ENCODE measurements at places on chromosomes 16 and 17.

GRCh38 chr16:51150165-51150887 is 744 bp downstream of the SALL1 start:
- no peak overlapping the region for H3K4me3 ChIP-seq
- peaks cover 9% of the 10 kb centered on the region for H3K36me3 ChIP-seq
- DNase-seq: no peak
- peaks cover 6% of the 10 kb centered on the region for H3K4me1 ChIP-seq

DNA sequence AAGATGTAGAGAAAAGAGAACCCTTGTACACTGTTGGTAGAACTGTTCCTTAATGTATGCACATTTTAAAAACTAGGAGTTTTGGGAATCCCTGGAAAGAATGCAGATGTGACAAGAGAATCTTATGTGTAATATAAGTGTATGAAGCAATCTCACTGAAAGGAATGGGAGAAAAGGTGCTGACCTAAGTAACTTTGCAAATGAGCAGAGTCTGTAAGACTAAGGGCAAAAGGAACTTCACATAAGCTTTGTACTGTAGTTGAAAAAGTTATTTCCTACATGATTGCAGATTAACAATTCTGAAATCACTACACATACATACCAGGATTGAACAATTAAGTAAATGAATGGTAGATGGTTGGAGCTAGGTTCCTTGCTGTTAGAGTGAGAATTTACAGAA is 22.3 kb downstream of the CBLN1 start:
- H3K36me3 ChIP-seq: no peaks in the 10 kb centered on the region
- no peaks in the 10 kb centered on the region for H3K27me3 ChIP-seq
- no peak overlapping the region for H3K27ac ChIP-seq
- DNase-seq: no peak

DNA sequence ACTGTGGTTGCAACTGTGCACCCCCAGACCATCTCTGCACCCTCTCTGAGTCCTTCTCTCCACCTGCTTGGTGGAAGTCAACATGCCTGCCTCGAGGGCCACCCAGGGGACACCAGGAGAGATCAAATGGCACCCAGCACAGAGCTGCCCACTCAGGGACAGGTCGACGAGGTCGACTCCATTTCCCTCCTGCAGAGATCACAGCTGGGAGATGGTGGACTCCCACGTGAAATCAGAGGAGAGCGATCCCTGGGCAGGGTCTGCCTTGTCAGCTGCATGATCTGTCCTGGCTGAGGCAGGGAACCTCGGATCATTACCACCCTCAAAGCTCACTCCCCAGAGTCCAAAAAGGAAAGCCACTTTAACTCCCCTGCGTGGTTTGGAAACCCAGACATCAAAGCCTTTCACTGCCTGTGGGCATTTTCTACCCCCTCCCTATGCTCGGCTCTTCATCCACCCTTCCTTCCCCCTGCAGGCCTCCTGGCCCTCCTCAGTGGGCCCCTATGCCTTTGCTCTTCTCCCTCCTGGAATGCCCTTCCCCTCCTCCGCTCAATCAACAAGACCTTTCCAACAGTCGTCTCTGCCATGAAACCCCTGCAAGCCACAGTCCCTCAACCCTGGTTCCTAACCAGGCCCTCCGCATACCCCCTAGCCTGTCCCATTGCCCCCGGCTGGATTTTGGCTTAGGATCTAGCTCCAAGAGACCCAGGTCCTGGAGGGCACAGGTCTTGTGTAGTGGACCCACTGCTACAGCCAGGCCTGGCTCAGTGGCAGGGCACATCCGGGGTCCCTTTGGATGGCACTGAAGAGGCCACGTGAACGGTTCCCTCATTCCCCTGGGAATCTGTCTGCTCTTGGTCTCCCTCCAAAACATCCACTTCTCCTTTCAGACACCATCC is 103.8 kb upstream of the RPL38 start:
- peaks cover 17% of the 10 kb centered on the region for H3K27me3 ChIP-seq
- H3K27ac ChIP-seq: no peak overlapping the region
- no peaks in the 10 kb centered on the region for H3K36me3 ChIP-seq

- DNase-seq: no peak
- no peak overlapping the region for H3K27ac ChIP-seq
- H3K4me1 ChIP-seq: no peaks in the 10 kb centered on the region
- H3K27me3 ChIP-seq: no peaks in the 10 kb centered on the region
- H3K4me3 ChIP-seq: no peak overlapping the region
- H3K36me3 ChIP-seq: no peaks in the 10 kb centered on the region
Observed at GRCh38 chr16:86384263-86384649, 126.1 kb upstream of the FOXF1 start.

- H3K4me3 ChIP-seq: peak overlapping the region; percentile 74
- peaks cover 41% of the 10 kb centered on the region for H3K36me3 ChIP-seq
- H3K27me3 ChIP-seq: peaks cover 37% of the 10 kb centered on the region
- peak; percentile 86 for DNase-seq
Observed at GRCh38 chr17:40559954-40560591, 5.2 kb downstream of the CCR7 start.

DNA sequence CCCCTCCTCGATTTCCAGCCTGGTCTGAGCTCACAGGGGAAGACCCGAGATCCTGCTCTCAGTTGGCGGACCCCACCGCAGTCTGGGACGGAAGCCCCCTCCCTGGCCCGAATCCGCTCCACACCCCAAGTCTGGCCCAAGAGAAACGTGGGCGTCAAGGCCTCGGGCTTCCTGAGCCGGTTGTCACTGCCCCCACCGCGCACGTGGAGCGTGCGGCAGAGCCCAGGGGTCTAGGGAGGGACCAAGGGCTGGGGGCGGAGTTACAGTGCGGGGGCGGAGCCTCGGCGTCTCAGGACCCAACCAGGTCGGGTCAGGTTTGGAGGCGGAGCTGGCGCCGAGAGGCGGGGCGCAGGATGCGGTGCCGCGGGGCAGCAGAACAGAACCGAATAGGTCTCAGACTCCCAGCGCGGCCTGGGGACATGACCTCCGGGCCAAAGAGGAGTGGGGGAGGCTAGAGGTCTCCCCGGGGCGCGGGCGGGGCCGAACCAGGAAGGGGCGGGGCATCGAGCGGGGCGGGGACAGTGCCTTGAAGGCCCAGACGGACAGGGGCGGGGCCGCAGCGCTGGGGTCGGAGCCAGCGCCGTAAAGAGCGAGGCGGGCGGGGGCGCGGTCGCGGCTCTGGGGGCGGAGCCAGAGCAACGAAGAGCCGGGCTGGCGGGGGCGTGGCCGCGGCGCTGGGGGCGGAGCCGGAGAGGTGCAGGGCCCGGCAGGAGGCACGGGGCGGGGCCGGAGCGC is 431 bp upstream of the ZFPM1 start:
- H3K27me3 ChIP-seq: peaks cover 7% of the 10 kb centered on the region
- peak overlapping the region; percentile 77 for H3K4me3 ChIP-seq
- peak; percentile 98 for DNase-seq
- H3K27ac ChIP-seq: peak overlapping the region; percentile 72
- H3K4me1 ChIP-seq: peaks cover 23% of the 10 kb centered on the region

- H3K4me1 ChIP-seq: no peaks in the 10 kb centered on the region
- H3K4me3 ChIP-seq: no peak overlapping the region
- peaks cover 16% of the 10 kb centered on the region for H3K27me3 ChIP-seq
- H3K36me3 ChIP-seq: no peaks in the 10 kb centered on the region
- DNase-seq: no peak
Observed at GRCh38 chr16:54921206-54921824, 9.3 kb upstream of the IRX5 start.

GRCh38 chr16:86625029-86625428 is 46.7 kb downstream of the FOXL1 start:
- H3K27ac ChIP-seq: no peak overlapping the region
- no peaks in the 10 kb centered on the region for H3K36me3 ChIP-seq
- H3K4me1 ChIP-seq: no peaks in the 10 kb centered on the region

- no peaks in the 10 kb centered on the region for H3K4me1 ChIP-seq
- H3K27ac ChIP-seq: no peak overlapping the region
- peaks cover 26% of the 10 kb centered on the region for H3K27me3 ChIP-seq
- no peak overlapping the region for H3K4me3 ChIP-seq
Observed at GRCh38 chr16:85828166-85828565, 28.7 kb downstream of the COX4I1 start.

GRCh38 chr17:15273141-15273793 is 8.1 kb upstream of the PMP22 start:
- no peaks in the 10 kb centered on the region for H3K36me3 ChIP-seq
- no peak overlapping the region for H3K4me3 ChIP-seq
- H3K4me1 ChIP-seq: peaks cover 6% of the 10 kb centered on the region
- H3K27ac ChIP-seq: no peak overlapping the region
- DNase-seq: no peak
- H3K27me3 ChIP-seq: peaks cover 2% of the 10 kb centered on the region

DNA sequence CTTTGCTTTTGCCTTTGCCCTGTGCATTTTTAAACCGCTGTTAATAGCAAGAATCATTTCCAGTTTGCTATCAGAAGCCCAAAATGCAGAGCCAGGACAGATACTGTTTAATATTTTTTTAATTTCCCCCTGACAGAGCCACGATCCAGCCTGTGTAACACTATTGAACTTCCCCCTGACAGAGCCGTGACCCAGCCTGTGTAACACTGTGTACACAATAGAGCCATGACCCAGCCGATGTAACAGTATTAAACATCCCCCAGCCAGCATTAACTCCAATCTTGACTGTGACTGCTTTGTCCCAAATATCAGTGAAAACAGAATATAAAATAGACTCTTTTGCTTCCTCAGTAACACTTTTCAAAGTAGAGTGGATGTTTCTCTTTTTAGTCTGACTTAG is 607.9 kb upstream of the CDH5 start:
- H3K36me3 ChIP-seq: no peaks in the 10 kb centered on the region
- no peaks in the 10 kb centered on the region for H3K27me3 ChIP-seq
- H3K27ac ChIP-seq: no peak overlapping the region
- H3K4me1 ChIP-seq: no peaks in the 10 kb centered on the region
- no peak for DNase-seq
- H3K4me3 ChIP-seq: no peak overlapping the region

DNA sequence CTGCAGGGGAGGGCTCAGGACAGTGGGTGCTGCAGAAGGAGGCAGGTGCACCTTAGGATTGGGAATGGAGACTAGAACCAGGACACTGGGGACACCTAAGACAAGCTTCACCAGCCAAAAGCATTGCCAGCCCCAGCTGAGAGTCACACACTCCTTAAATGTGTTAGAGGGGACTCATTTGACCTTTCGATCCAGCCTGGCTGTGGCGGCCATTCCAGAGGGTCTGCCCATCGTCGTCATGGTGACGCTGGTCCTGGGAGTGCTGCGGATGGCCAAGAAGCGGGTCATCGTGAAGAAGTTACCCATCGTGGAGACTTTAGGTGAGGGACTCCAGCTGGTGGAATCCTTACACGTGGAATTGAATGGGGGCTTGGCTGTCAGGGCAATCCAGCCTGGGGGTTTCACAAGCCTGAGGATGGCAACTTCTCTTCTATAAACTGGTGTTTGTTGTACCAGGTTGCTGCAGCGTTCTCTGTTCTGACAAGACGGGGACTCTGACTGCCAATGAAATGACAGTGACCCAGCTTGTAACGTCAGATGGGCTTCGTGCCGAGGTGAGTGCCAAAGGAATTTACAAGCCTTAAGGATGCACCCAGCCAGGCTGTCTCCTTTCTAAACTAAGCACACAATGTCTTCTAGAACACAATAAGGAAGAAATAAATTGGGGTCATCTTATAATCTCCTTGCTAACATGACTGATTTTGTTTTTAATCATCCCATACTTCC is 65.3 kb downstream of the MEAK7 start:
- peaks cover 11% of the 10 kb centered on the region for H3K27me3 ChIP-seq
- no peak overlapping the region for H3K27ac ChIP-seq
- H3K36me3 ChIP-seq: no peaks in the 10 kb centered on the region
- no peak for DNase-seq

Measured in activated CD4-positive, alpha-beta memory T cell treated with anti-CD3 and anti-CD28 coated beads, Interleukin-2, amount 10 ng/mL, durations not matched to agents 7 days and 5 days (primary cell).